CMK (cell line): ENCODE measurements at places on chromosomes 12 and 14.
A peak's percentile ranks its signal among the peaks of the same experiment; 100 is the strongest.

DNA sequence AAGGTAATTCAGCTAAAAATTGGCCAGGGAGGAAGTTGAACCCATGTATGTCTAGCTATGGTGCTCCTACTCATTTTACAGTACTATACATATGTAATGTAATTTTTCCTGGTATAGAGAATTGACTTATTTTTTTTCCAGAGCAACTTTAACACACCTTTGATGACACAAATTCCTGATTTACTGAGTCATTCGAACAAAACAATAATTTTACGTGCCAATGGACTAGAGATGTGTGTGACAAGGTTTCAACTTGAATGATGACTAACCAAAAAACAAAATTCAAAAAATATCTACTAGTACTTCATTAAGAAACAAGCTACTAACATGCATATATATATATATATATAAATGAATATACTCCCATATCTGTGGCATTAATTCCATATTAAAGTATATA, 180.5 kb downstream of the KITLG start:
- no peak for DNase-seq

DNA sequence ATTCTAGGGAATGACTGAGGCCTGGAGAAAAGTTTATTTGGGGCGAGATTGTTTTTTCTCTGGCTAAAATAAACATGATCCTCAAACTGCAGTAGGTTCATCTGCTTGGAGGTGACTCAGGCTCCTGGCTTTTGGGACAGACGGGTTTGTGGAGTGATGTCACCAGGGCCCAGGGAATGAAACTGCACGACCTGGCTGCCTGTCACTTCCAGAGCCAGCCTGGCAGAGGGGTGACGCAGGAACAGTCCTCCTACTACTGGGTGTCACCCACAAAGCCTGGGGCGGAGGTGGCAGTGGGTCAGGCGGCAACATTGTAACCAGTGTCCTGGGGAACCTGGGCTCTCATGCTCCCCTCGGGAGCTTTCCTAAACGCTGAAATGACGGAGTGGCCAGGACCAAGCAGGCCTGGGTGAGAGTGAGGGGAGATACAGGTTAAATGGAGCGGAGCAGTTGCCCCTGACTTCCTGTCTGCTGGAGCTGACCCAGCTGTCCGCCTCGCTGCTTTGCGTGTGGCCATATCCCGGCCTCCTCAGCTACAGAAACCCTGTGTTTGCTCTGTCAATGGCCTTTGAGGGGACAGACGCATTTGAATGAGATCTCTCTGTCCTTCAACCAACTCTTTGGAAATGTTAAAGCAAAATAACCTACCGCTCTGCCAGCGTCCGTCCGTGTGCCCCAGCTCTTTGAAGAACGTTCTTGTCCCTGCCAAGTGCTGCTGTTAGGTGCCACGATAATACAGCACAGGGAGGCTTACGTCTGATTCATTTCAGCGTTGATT, 6.5 kb downstream of the HIP1R start:
- no peak for DNase-seq

DNA sequence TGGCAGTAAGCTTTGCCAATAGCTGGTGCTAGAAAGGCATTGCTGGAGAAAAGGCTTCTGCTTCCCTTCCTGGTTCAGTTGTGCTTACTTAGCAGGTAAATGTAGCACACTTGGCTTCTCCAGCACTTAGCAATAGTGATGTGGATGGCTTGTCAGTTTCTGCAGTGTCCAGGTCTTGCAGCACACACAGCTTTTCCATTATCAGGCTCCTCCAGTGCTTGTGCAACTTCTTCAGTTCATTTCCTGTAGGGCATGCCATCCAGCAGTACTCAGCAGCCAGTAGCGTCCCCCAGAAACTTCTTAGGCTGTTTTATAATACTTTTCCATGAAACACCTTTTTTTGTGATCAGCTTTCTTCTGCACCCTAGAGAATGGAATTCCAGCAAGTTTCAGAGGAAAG, 154.6 kb downstream of the SLC6A15 start:
- no peak for DNase-seq

DNA sequence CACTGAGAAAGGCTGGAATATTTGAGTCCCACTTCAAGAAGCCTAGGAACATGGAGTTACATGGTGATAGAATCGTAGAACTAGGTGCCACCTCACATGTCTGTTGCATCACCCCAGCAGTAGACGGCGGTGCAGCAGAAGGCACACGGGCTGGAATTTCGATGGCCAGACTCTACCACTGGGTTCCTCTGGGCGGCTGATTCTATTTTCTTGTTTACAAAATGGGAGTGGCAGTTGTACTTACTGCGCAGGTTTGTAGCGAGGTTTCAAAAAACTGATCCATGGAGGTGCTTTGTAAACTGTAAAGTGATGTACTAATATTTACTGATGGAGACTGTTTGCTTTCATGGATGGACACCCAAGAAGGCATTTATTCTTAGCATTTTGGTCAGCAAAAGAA, 45.7 kb downstream of the WDR20 start:
- no peak for DNase-seq

GRCh38 chr14:93059917-93060545, 55.7 kb downstream of the ITPK1 start:
- no peak for DNase-seq

DNA sequence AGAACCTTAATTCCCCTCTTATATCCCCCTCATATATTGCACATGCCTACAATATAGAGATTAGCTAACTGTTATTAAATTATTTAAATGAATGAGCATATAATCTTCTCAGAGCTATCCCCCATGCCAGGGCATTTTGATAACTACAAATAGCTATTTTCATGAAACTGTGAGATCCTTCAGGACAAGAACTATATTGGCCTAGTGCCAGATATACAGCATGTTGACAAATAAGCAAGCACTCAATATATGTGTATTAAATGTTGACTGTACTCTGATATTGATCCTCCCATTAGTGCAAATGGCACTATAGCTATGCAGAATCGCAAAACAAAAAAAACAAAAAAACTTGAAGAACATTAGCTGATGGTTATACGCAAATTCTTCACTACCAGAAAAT, 134.1 kb upstream of the OTX2 start:
- DNase-seq: no peak

DNA sequence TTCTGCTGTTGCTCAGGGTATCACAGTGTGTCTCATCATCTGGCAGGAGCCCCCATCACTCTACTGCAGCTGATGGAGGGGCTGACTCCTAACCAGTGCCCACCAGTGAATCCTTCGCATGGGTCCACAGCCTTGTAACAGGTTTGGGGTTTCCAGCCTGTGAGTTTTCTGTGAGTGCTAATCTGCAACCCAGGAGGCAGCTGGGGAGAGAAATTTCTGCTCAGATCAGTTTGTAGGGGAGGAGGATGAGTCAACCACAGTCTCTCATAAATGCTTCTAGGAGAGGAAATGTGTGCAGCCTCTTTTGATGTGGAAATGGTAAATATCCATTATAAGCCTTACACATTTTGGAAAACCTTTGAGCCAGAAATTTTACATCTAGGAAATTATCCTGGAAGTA, 871.3 kb downstream of the AACS start:
- DNase-seq: no peak

DNA sequence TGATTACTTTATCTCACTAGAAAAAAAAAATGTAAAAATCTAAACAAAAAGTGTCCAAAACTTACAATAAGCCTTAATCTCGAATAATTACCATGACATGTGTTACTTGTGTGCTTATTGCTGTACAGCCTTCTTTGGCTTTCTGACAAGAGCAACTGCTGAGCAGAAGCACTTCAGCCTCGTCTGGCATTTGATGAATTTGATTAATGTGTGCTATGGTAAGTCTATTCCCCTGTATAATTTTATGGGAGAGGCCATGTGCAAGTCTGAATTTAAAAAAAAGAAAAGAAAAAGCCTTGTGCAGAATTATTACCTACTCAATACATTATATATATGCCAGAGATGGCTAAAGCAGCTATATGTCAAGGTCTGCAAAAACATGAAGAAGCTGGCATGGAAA, 113.9 kb downstream of the AEBP2 start:
- no peak for DNase-seq

GRCh38 chr12:110917467-110917866, 2.9 kb downstream of the MYL2 start:
- no peak for DNase-seq

DNA sequence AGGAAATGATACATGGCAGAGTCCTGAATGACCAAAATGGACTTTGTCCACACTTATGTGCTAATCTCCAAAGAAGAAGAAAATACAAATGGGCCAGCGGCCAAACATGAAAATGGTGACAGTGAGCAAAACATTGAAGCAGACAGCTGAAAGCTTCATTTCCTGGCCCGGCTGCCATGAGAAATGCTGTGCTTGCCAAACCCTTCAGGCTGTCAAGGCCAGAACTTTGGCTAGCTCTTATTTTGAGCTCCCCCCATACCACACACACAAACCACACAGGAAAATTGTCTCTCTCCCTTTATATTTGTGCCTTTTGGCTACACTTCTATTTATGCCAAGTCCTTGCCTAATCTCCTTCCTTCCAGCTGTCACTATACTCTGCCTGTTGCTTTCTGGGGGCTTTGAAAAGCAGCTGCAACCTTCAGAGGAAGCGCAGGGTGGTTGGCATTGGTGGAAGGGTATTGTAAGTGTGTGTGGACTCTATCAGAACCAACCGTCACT, 323.8 kb downstream of the RAD51B start:
- DNase-seq: no peak

- DNase-seq: peak; percentile 83
Observed at GRCh38 chr12:50070314-50071060, 13.1 kb downstream of the ASIC1 start.

DNA sequence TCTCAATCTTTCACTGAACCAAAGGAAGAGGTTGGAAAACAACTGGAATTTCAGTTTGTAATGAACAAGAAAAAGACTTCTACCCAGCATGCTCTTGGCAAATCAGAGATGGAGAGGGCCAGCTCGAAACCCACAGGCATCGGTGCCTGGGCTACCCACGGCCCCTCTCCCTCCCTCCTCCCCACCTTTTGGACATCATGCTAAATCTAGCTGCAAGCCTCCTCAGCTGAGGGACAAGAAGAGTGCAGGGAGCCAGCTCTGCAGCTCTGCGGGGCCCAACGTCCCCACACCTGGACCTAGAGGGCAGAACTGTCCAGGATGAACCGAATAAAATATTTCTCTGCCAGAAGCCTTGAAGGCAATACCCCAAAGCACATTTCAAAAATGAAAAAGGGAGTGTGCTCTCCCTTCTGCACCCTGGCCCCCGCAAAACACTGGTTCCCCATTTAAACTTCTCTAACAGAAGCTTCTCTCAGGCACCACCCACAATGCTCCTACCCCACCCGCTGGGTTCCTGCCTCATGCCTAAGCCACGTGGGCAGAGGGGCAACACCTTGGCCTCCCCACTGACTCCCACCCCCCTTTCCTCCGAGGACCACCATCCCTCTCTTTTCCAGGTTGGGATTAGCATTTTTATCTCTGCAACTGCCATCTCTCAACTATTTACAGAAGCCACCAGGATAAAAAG, 8.2 kb downstream of the CAMKK2 start:
- DNase-seq: no peak

DNA sequence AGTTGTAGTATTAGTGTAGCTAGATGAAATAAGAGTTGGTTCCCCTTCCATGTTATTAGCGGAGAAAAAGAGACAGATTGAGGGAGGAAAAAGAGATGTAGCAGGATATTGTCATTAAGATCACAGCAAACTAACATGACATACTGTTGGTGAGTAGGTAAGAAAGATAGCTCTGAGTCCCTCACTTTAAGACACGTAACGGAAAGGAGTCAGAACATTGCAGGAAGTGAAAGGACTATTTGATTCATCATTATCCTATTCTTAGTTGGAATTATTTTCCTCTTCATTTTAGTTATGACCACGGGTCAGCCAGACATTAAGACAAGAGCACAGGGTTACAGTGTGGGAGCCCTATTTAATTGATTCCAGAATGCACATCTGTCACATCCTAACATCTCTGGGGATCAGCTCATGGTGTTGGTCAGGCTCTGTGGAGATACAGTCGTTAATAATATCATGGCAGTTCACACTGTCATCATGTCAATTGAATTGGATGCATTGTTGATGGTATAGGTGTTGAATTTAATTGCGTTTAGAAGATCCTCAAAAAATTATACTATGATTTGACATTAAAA, 55.0 kb downstream of the TMX1 start:
- DNase-seq: no peak

DNA sequence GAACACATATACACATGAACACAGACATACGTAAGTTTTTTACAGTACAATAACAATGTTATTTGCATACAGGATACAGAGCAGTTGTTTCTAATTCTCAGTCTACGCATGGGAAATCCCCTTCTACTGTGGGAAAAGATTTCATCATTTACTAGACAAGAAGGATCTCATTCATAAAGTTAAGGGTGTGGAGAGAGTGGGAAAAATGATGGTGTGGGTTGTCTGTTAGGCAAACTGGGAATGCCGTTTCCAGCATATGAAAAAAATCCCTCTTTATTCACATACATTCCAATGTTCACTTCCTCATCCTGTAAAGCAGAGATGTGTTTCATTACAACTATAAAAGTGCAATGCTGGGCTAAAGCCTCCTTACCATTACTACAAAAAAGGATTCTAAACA, 120.9 kb downstream of the SINHCAF start:
- DNase-seq: no peak

- DNase-seq: no peak
Observed at GRCh38 chr12:75684678-75685616, 173.5 kb upstream of the KRR1 start.

GRCh38 chr12:12636641-12637040, 25.0 kb downstream of the CREBL2 start:
- no peak for DNase-seq

GRCh38 chr12:113863455-113863845, 102.7 kb downstream of the RBM19 start:
- DNase-seq: no peak

GRCh38 chr12:56103066-56103711, 1.2 kb upstream of the PA2G4 start:
- DNase-seq: no peak

DNA sequence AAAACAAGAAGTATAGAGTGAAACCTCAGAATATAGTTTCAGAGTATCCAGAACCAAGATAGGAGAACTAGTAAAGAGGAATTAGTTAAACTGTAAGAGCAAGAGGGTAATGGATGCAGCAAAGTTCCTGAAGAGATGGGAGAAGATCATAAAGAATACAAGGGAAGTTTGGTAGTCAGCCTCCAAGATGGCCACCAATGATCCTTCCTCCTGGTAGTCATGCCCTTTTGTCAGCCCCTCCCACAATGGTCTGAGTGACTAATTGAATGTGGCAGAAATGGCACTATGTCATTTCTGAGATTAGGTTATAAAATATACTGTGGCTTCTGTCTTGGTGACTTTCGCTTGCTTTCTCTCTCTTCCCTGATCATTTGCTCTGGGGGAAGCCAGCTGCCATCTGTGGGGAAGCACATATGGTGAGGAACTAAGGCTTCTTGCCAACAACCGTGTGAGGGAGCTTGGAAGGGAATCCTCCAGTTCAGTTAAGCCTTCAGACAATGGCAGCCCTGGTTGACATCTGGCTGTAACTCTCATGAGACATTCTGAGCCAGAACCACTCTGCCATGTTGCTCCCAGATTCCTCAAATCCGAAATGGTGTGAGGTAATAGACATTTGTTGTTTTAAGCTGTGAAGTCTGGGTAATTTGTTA, 55.3 kb upstream of the AMN1 start:
- no peak for DNase-seq

DNA sequence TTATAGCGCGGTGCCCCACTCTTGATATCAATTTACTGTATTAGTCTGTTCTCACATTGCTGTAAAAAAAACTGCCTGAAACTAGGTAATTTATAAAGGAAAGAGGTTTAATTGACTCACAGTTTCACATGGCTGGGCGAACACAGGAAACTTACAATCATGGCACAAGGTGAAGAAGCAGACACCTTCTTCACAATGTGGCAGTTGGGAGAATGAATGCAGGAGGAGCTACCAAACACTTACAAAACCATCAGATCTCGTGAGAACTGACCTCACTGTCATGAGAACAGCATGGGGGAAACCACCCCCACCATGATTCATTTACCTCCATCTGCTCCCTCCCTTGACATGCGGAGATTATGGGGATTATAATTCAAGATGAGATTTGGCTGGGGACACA, 42.3 kb downstream of the FBXO34 start:
- DNase-seq: no peak
